Suppressor macrophage treated with lipopolysaccharide for 4 hours (primary cell): ENCODE measurements at places on chromosomes 11 and 22.
A peak's percentile ranks its signal among the peaks of the same experiment; 100 is the strongest.

- DNase-seq, result no peak
Measured at GRCh38 chr22:43005106-43005505, 9.8 kb downstream of the PACSIN2 start.

DNA sequence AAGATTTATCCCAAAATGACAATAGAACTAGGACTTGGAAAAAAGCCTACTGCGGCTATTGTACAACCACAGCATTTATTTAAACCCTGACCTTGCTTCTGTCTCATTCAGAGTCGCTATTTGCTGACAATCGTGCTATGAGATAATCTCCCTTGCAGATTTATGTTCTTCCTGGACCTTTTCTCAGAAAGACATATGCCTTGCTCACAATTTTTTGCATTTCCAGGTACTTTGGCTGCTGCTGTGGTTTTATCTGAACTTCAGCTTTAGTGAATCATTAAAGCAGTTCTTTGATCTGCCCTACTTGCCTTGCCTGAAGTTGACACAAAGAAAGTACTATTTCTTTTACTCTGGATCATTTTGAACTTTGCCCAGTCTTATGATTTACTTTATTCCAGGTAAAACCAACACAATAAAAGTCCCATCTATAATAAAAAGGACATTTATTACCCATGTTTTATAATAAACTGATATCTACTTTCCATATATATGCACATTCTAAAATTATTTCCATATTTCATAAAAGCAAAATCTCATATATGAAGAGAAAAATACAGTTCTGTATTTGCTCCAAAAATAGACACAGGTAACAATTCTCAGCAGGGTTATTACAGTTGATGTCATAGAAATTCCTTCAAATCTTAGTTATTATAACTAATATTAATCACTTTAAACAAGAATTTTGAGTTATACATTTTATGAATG lies 63.4 kb upstream of the CARD18 start:
- DNase-seq, result no peak

- no peak for DNase-seq
Measured at GRCh38 chr11:19444231-19444630, 203.5 kb upstream of the E2F8 start.

DNA sequence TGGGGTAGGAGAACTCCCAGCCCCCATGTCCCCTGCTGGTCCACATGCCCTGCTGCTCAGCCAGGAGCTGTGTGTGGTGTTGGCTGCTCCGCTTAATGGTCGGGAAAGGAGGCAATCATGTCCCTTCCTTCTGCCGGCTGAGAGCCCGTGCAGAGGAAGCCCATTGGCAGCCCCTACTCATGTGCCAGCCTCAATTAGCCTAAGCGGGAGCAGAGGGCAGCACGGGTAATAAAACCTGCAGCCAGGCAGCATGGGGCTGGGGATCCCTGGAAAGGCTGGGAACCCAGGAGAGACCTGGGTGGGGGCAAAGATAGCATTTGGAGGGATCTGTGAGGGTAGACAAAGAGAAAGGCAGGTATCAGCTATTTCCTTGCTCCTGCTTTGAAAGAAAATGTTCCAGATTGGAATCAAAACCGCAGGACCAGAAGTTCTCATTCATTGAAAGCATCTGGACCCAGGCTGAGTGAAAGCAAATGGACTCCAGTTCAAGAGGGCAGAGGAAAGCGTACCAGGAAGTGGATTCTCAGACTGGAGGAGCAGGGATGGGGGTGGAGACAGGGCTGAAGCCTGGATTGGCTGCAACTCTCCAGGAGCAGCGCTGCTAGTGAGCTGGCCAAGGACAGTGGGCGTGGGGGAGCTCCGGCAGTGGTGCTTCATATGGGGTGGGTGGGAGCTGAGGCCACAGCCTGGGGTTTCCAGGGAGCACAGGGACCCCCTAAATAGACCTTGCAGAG lies 103.4 kb upstream of the NECTIN1 start:
- DNase-seq, result no peak

GRCh38 chr11:7364660-7365059 lies 113.0 kb downstream of the SYT9 start:
- DNase-seq, result no peak

DNA sequence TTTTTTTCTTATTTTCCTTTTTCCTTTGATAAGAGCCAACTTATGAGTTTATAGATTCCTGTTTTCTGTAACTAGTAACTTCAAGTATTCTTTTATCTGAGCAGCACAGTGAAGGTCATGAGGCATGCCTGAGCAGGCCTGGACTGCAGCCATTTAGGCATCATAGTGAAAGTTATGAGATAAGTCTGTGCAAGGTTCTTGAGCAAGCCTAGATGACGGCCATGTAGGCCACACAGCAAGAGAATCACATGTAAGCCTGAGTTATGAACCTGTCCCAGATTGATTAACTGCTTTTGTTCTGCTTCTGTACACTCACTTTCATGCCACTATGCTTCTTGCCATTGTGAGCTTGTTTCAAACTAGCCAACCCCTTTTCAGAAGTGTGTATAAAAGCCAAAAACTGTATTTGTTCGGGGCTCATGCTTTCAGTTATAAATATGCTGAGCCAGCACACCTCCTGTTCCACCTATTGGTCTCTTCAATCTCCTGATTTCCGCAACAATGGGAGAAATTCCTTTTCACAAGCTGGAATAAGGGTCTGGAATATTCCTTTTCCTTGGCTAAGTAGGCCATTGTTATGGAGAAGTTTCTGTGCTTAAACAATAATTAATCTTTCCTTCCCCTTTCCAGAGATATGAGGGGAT lies 745.7 kb downstream of the FAM181B start:
- DNase-seq, result no peak

DNA sequence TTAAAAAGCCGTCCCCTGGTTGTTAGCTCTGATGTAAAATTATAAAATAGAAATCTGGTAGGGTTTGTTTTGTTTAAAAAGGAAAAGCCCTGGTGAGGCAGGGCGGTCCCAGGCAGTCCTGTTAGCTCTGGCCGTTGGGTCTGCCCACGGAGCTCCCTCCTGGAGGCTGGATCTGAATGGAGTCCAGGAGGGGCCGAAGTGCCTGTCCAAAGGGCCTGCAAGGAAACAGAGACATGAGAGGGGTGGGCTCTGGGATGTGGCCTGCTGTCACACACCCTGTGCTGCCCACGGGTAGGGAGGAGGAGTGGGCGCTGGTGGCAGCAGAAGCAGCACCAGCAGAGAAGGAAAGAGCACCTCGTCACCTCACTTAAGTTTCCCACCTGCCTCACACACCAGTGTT lies 11.3 kb upstream of the PMM1 start:
- no peak for DNase-seq

- DNase-seq, result peak; percentile 75
Measured at GRCh38 chr11:6219359-6219758, 14.0 kb downstream of the C11orf42 start.

DNA sequence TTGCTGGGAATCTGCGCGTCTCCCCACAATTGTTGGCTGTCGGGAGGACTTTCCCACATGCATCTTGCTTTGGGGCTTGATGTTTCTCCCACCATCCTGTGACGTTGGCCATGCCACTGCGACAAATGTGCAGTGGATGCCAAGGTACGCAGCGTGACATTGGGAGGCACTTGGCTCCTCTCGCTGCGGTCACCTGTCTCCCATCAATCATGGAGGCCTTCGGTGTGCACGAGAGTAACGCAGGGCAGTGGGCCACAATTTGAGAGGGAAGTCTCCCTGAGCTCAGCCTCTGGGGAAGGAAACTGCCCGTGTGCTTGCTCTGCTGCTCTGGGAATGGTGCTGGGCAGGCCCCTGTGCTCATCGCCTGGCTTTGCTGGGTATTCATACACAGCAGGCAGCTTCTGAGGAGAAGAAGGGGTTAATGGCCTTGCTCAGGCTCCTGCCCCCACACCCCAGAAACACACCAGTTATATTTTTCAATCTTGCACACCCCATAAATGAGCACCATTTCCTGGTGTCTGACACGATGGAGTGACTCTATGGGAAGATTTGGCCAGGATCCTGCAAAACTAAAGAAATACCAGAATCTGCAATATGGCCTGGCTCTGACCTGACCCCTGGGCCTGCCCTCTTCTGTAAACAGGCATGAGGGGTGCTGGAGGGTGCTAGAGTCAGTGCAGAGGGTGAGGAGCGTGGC lies 153.5 kb downstream of the ADAMTS15 start:
- DNase-seq, result no peak

GRCh38 chr22:39718206-39718605 lies 147.7 kb downstream of the CACNA1I start:
- no peak for DNase-seq

GRCh38 chr11:133956650-133957633 lies at the start of gene IGSF9B:
TSS of gene IGSF9B (minus strand) at chr11:133956968. CDS start at chr11:133956754, 214 bp downstream.
- DNase-seq, result peak; percentile 28

GRCh38 chr11:114150671-114151070 lies 91.2 kb downstream of the ZBTB16 start:
- DNase-seq, result no peak

DNA sequence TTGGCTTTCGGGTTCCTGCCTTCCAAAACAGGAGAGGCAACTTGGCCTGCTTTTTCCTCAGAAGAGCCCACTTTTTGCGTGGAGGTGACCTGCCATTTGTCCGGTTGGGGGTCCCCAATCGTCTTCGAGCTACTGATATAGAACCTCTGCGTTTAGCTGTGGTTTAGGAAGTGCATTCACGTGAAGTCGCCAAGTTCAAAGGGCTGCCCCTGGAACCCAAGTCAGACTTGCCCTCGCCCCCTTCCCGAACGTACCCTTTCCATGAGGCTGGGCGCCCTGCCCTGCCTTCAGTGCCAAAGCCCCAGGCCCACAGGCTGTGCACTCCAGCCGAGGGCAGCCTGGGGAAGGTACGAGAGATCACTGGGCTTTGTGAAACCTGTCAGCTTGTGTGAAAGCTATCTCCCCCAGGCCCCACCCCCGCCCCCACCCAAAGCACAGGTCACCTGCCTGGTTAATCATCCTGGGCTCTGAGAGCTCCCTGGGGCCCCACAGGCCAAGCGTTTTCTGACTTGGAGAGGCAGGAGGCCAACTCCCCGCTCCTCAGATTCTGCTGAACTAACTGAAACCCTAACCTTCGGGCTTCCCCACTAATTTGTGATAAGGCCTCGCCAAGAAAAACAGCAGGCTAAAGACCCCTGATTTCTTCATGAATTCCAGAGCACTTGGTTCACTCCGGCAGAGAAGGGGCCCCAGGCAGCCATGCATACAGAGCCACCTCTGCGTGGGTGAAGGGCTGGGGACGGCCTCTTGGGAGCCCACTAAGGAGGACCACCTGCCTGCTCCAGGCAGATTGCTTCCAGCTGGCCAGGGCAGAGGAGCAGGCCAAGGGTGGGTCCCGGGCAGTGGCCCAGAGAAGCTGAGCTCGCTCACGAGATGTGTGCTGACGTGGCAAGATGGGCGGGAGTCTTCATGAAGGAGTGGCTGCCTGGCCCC lies 25.8 kb upstream of the KCNQ1OT1 start:
- DNase-seq, result no peak

DNA sequence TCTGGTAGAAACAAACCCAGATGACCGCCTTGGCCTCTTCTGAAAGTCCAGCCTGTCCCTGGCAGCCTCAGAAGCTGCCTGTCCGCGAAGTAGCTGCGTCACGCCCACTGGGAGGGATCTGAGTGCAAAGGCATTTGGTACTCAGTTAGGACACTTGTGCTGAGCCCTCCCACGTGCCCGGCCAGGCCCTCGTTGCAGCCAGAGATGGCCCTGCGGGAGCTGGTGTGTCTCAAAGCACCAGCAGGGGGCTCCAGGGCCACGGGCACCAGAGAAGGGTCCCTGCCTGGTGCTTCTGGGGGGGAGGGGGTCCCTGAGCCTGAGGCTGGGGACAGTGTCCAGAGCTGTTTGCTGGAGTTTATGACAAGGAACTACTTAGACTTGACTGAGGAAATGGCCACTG lies 5.8 kb downstream of the SELENOO start:
- DNase-seq, result peak; percentile 43

DNA sequence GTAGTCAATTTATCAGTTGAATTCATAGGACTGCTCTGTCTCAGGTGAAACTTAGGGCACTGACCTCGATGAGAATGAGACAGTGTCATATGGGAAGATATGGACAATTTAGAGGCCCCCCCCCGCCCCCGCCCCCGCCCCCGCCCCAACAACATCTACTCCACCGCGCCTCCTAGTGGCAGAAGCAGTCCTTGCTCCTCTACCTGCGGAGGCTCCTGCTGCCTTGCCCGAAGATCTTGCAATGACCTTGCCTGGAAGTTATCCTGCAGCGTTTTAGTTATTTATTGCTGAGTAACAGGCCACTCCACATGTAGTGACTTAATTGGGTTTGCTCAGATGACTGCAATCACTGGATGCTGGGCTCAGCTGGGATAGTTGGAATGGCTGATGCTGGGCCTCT lies 15.2 kb downstream of the SERPINH1 start:
- no peak for DNase-seq

DNA sequence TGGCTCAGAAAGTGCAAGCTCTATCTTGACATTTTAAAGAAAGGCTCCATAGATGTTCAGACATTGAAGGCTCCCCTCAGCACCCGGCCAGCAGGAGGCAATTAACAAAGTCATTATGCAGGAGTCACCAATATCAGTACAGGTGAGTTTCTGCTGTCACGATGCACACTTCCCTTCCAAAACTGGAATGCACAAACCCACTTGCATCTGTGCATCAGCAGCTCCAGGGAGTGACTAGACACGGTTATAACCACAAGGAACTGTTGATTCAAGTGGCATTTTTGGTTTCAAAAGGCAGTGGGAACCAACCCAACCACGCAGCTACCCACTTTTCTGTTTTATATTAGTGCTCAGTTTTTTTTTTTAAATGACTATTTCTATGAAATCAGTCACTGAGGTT lies 293.9 kb upstream of the NARS2 start:
- no peak for DNase-seq

DNA sequence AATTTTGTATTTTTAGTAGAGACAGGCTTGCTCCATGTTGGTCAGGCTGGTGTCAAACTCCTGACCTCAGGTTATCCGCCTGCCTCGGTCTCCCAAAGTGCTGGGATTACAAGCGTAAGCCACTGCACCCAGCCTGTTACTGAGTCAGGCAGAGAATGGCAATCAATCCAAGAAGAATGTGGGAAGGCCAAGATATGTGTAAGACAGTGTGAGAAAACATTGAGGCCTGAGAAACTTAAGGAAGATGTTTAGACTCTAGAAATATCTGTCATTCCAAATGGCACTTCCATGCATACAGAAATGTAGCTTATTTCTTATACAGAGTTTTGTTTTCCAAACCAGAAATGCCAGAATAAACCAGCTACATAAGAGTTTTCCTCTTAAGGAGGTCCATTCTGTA lies 248.5 kb downstream of the ETS1 start:
- no peak for DNase-seq

DNA sequence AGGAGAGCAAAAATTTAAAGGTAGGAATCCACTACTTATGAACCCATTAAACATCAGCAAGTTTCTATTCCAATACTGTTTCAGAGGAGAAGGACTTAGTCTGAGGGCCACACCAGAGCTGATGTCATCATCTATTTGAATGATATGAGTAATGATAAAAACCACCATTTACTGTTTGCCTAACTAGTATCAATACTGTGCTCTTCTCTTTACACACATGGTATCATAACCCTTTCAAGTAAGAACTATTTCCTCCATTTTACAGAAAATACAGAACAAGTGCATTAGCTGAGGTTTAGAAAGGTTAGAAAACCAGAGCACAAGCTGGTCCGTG lies 651.3 kb upstream of the KIRREL3 start:
- DNase-seq, result peak; percentile 8

- DNase-seq, result no peak
Measured at GRCh38 chr22:18091916-18092526, 14.2 kb downstream of the PEX26 start.

GRCh38 chr22:19042285-19043120 lies 79.7 kb downstream of the DGCR2 start:
- DNase-seq, result no peak

GRCh38 chr11:80521592-80521991 lies 1080.8 kb upstream of the TENM4 start:
- no peak for DNase-seq

GRCh38 chr11:3022300-3022967 lies 30.3 kb upstream of the NAP1L4 start:
- DNase-seq, result peak; percentile 82
